ENCODE measurements at places on chromosomes 7 and 10.

- no peaks in the 10 kb centered on the region for H3K27me3 ChIP-seq
- no peaks in the 10 kb centered on the region for H3K36me3 ChIP-seq
- peak; percentile 82 for DNase-seq
- no peaks in the 10 kb centered on the region for H3K4me1 ChIP-seq
- H3K4me3 ChIP-seq, result peak overlapping the region; percentile 15
Measured at GRCh38 chr10:14536241-14537213, 205.8 kb upstream of the FRMD4A start.

DNA sequence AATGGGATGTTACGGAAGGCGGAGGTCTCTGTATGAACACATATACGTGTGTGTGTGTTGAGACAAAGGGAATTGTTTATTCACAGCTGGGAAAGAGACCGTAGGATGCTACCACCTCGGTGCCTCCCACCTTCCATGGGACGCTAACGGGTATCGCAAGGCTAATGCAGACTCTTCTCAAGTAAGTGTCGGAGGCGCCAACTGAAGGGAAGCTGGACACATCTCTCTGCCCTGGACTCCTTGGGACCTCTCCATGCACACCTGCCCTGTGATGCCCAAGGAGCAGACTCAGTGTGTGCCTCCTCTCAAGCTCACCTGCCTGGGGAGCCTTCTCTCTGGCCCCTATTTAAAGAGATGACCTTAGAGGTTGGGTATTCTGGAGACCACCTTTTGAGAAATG is 230.9 kb downstream of the DNAJB6 start:
- no peaks in the 10 kb centered on the region for H3K4me1 ChIP-seq
- H3K36me3 ChIP-seq, result no peaks in the 10 kb centered on the region
- no peak for DNase-seq
- no peak overlapping the region for H3K4me3 ChIP-seq
- no peaks in the 10 kb centered on the region for H3K27me3 ChIP-seq

DNA sequence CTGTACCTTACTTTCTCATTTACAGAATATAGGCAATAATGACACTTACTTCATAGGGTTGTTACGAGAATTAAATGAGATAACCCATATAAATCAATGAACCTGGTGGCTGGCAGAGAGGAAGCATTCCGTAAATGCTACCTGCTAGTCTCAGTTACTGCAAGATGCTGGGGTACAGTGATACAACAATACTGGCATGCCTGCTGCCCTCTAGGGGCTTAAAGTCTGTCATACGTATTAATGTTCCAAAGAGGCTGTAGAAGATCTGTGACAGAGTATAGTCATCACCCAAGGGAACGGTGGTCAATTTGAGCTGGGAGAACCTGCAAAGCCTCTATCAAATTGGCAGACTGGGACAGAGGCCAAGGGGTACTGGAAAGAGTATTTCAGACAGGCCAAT is 421.5 kb downstream of the GPAM start:
- H3K4me1 ChIP-seq, result no peaks in the 10 kb centered on the region
- no peak overlapping the region for H3K4me3 ChIP-seq
- H3K27me3 ChIP-seq, result peaks cover 4% of the 10 kb centered on the region
- DNase-seq, result no peak

- no peak overlapping the region for H3K27ac ChIP-seq
- H3K27me3 ChIP-seq, result no peaks in the 10 kb centered on the region
- DNase-seq, result no peak
- H3K4me3 ChIP-seq, result no peak overlapping the region
Measured at GRCh38 chr7:4650433-4651047, 31.6 kb upstream of the FOXK1 start.

DNA sequence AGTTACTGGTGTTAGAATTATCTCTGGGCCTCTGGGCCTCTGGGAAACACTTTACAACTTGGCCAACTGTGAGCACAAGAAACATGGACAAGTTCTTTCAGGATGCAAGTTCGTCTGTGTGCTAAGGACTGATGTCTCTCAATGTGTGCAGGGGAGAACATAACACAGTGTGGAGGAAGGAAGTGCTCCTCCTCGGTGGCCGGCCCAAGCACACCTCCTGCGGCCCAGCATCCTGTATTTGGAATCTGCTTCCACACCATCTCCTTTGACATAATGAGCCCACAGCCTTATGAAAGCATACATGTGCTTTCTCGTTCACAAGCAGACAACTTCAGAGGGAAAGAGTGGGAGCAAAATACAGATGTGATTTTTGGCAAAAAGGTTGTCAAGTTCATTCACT is 59.0 kb downstream of the MTPN start:
- no peak for DNase-seq
- H3K4me1 ChIP-seq, result no peaks in the 10 kb centered on the region
- H3K27me3 ChIP-seq, result no peaks in the 10 kb centered on the region
- no peak overlapping the region for H3K27ac ChIP-seq
- no peaks in the 10 kb centered on the region for H3K36me3 ChIP-seq
- no peak overlapping the region for H3K4me3 ChIP-seq

DNA sequence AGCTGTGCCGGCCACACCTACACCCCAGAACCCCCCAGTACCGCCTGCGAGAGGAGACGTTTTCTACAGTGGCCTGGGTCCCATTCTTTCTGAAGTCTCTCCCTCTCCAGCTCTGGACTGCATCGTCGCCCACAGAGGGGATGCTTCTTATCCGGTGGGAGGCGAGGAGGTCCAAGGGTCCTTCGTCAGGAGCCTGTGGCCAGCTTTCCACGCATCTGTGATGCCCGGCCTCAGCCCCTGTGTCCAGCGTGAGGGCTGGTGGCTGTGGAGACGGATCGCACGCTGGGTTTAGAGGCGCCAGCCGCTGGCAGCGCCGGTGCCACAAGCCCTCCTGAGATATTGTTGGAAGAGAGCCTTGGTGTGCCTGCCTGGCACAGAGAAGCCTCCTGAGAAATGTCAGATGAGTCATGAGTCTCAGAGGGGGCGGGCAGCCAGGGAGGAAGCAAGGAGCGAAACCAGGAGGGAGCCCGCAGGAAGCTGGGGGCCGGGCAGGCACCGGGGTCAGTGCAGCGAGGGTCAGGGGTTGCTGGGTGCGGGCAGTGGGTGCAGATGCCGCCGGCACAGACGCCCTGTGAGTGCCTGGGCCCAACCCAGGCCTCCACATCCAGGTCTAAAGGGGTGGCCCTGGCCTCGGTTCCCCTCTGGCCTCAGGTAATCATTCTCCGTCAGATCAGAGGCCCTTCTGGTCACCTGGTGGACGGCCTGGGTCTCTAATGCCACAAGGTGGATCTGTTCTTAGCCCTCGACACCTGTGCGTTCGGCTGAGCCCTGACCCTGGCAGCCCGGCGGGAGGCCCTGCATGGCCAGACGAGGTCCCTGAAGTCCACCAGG is 86.0 kb upstream of the DIP2C start:
- H3K4me3 ChIP-seq, result no peak overlapping the region
- peak; percentile 51 for DNase-seq
- H3K4me1 ChIP-seq, result no peaks in the 10 kb centered on the region
- no peak overlapping the region for H3K27ac ChIP-seq

GRCh38 chr7:22002726-22003125 is 57.0 kb upstream of the CDCA7L start:
- H3K27me3 ChIP-seq, result no peaks in the 10 kb centered on the region
- no peak for DNase-seq
- H3K4me1 ChIP-seq, result no peaks in the 10 kb centered on the region
- no peaks in the 10 kb centered on the region for H3K36me3 ChIP-seq
- H3K27ac ChIP-seq, result no peak overlapping the region

DNA sequence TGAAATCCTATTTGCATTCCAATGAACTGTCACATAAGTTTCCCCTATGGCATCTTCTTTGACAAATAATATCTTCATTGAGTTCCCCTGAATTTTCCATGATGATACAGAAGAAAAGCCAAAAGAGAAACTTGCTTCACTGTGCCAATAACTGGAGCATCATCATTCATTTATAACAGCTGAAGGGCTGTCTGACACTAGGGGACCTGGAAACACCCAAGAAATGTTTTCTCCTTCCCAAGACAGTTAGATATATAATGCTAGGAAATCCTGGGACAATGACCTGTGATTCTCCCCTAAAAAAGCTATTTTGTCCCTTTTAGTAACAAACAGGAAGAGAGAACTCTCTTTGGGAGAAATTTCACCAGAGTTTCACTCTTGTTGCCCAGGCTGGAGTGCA is 133.6 kb downstream of the SEMA3C start:
- H3K4me1 ChIP-seq, result no peaks in the 10 kb centered on the region
- no peak overlapping the region for H3K4me3 ChIP-seq
- H3K27me3 ChIP-seq, result no peaks in the 10 kb centered on the region
- H3K27ac ChIP-seq, result no peak overlapping the region
- no peak for DNase-seq

- H3K4me3 ChIP-seq, result peak overlapping the region; percentile 11
- peak; percentile 62 for DNase-seq
- peaks cover 12% of the 10 kb centered on the region for H3K4me1 ChIP-seq
Measured at GRCh38 chr7:5557920-5558401, 134.3 kb upstream of the TNRC18 start.

DNA sequence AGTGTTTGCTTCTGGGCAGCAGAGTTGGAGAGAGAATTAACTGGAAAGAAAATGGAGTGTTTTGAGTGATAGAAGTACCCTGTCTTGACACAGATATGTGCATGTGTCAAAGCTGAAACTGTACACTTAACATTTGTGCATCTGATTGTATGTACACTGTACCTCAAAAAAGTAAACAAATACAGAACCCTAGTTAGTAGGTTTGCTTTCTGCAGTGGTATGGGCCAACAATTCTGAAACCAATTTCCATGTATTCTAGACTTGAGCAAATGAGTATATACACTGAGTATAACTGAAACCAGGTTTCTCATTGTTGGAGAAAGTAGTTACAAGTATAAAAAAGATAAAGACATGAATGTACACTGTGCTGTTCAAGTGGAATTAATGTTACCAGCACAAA is 52.4 kb downstream of the ELAPOR2 start:
- DNase-seq, result no peak
- no peaks in the 10 kb centered on the region for H3K4me1 ChIP-seq
- no peaks in the 10 kb centered on the region for H3K36me3 ChIP-seq
- H3K27me3 ChIP-seq, result no peaks in the 10 kb centered on the region
- no peak overlapping the region for H3K4me3 ChIP-seq

GRCh38 chr10:54470324-54470631 is 330.8 kb downstream of the PCDH15 start:
- no peak for DNase-seq
- no peaks in the 10 kb centered on the region for H3K4me1 ChIP-seq
- H3K27ac ChIP-seq, result no peak overlapping the region
- H3K4me3 ChIP-seq, result no peak overlapping the region

GRCh38 chr7:121198502-121198901 is 130.3 kb upstream of the WNT16 start:
- no peak overlapping the region for H3K4me3 ChIP-seq
- H3K36me3 ChIP-seq, result no peaks in the 10 kb centered on the region
- H3K4me1 ChIP-seq, result no peaks in the 10 kb centered on the region
- DNase-seq, result no peak
- no peaks in the 10 kb centered on the region for H3K27me3 ChIP-seq

DNA sequence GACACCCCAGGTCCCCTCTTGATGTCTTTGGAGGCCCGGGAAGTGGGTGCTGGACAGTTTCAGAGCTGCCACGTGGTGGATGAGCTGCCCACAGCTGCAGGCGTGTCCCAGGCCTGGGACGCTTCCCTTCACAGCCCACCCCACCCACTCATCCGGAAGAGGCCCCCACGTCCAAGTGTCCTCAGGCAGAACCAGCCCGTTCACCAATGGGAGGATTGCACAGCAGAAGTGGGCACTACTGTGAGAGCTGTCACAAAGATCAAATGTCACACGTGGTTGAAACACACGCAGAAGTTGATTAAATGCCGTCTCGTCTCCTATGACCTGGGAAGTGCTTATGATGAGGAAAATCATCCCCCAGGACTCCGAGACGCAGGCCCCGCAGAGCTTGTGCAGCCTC is 52.9 kb downstream of the STK32C start:
- no peak overlapping the region for H3K27ac ChIP-seq
- H3K36me3 ChIP-seq, result no peaks in the 10 kb centered on the region
- no peaks in the 10 kb centered on the region for H3K4me1 ChIP-seq
- DNase-seq, result no peak

DNA sequence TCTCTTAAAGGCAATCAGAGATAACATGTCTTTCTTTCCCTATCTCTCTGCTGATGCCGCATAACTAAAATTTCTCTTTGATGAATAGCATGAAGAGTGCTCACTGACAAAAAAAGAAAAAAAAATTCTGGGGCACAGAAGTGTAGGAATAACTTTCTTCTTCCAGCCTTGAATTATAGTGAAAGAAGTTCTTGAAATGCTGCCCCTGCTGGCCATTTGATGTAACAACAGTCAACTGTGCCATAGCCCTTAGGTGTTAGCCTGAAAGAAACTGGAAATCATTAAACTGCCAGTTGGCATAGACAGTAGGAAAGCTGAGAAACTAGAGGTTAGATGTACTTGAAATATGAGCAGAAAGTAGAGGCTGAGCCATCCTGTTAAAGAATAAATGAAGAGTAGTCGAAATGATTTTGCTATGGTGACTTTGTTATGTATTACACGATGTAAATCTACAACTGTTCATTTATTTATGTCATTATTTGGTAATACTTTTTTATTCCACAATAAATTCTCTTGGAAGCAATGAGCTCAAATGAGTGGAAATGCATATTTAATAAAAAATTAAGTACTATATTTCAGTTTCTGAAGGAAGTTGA is 48.3 kb upstream of the FAM171A1 start:
- no peaks in the 10 kb centered on the region for H3K27me3 ChIP-seq
- no peak overlapping the region for H3K4me3 ChIP-seq
- no peaks in the 10 kb centered on the region for H3K4me1 ChIP-seq
- no peak overlapping the region for H3K27ac ChIP-seq
- no peaks in the 10 kb centered on the region for H3K36me3 ChIP-seq
- DNase-seq, result no peak

GRCh38 chr7:1458683-1459511 is at the start of gene MICALL2:
TSS of gene MICALL2 (minus strand) at chr7:1459470. CDS start at chr7:1459326, 144 bp downstream.
- peak within 1 kb of the TSS; percentile 81 for H3K4me3 ChIP-seq
- peak; percentile 79 for DNase-seq
- peaks cover 10% of the 10 kb centered on the region for H3K4me1 ChIP-seq
- no peaks in the 10 kb centered on the region for H3K27me3 ChIP-seq
- H3K27ac ChIP-seq, result peak within 1 kb of the TSS; percentile 81

DNA sequence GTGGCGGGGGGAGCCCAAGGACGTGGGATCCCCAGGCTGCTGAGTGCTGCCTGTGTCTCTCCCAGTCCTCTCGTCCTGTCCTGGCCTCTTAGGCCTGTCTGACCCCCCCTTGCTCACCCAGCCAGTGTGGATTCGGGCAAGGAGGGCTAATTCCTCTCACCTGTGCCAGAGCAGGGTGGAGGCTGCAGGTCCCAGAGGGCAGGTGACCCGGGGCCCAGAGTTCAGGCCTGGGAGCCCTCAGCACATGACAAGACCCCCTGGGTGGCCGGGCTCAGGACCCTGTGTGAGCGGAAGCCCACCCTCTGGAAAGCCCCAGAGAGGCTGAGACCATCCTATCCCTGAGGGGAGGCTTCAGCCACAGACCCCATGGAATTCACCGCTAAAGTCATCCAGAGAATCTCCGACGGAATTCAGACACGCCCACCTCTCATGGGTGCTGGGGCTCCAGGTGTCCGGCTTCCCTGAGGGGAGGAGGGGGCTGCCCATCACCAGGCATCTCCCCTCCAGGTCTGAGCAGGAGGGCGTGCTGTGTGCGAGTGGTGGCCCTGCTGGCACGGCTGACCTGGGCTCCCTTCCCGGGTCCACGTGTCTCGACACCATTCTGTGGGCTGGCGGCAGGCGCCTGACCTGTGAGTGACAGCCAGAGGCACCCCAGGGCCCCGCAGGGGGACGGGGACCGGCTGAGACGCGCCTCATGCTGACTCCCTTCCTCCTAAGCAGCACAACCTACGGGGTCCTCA is 5.0 kb downstream of the KNDC1 start:
- H3K4me1 ChIP-seq, result peaks cover 4% of the 10 kb centered on the region
- H3K4me3 ChIP-seq, result no peak overlapping the region

Measured in breast epithelium (tissue), 4 donors.